ENCODE measurements at places on chromosomes 12 and 14.

DNA sequence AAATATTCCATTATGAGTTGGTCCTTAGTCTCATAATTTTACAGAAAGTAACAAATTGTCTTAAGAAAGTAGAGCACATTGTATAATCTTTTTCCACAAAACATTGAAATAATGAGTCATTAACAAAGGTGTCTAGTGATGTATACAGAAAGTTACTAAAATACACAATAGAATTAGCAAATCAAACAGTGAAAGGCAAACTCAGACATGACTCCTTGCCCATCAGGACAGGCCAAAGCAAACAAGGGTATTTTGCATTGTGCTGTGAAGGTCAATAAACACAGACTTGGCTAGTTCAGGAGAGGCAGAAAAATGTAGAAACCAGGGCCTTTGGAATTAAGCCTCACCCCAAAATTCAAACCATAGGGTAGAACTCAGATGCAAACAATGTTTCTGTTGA lies 37.3 kb downstream of the SIX4 start:
- no peak for DNase-seq

- peak; percentile 15 for DNase-seq
Measured at GRCh38 chr12:116200812-116201211, 76.7 kb downstream of the MED13L start.

GRCh38 chr12:132579744-132580143 lies 30.6 kb downstream of the LRCOL1 start:
- DNase-seq, result no peak

DNA sequence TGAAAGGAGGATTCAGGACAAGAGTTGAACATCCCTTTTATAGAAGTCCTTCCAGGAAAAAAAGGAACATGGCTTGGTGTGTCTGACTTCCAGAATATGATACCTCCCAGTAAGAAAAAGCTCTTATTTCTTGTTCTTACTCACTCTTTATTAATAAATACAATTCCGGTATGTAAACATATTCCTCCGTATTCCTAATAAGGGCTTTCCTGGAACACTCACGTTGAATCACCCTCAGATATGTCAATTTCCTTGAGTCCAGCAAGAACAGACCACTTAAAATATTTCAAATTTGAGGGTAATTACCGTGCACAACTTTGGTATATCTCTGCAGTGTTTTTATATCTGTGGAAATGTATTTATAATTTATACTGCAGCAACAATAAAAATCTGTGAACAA lies 385.6 kb downstream of the SYT1 start:
- DNase-seq, result no peak

- DNase-seq, result no peak
Measured at GRCh38 chr12:79141776-79142175, 277.2 kb downstream of the SYT1 start.

DNA sequence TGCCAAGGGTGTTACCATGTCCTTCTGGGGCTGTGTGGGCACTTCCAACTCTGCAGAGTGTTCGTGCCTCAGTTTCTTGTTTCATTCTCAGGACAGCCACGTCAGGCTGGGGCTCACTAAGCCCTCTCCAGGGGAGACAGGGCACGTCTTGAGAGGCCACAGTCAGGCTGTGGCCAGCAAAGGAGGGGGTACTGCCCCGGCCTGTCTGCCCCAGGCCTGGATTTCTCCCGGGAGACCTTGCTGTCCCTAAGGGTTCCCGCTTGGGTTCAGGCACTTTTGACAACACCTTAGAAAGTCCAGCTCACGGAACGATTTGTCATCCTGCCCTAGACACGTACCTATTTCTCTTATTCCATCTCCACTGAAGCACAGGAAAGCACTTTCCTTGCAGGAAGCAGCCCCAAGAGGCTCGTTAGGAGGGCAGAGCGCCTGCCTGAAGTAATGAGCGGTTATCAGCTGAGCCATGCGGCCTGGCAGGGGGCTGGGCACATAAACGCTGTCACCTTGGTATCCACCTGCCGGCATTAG lies 290.4 kb upstream of the RTL1 start:
- no peak for DNase-seq

DNA sequence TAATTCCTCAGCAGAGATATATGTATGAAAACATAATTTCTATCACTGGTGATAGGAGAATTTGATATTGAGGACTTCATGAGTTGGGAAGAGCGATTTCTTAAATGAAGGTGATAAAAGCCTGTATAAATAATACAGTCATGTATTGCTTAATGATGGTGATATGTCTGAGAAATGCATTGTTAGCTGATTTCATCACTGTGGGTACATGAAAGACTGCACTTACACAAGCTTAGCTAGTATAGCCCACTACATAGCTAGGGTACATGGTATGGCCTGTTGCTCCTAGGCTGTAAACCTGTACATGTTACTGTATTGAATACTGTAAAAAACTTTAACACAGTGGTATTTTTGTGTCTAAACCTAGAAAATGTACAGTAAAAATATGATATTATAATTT lies 63.4 kb downstream of the ANO4 start:
- DNase-seq, result no peak

DNA sequence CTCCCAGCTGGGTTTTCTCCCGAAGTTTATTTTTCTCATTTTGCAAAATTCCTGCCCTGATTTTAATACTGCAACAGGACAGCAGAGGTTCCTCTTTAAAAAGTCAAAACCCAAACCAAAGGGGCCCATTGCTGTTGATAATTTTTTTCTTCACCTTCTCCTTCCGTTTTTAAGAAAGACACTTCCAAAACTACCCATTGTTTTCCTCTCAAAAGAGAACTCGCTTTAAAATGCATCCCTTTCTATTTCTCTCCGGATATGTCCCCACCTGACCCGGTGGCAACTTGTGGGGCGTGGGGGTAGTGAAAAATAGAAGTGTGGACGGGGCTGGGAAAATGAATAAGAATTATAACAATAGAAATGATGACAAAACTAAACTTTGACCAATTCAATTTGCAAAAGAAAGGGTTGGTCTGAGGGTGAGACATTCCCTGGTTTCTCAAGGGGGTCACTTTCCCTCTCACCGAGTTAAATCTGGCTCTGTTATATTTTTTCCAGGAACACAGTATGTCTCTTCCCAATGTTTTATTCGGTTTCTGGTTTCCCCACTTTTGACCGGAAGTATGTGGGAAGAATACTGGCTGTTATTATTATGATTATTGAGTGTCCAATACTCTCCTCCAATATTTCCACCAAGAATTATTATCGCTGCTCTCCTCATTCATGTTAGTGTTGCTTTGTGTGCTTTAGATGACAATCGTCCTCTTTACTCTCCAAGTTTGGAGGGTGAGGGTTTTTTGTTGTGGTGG lies 4.1 kb upstream of the TBX5 start:
- no peak for DNase-seq

- DNase-seq, result peak; percentile 80
Measured at GRCh38 chr12:54368709-54369596, 4.7 kb upstream of the GPR84 start.

GRCh38 chr12:77064896-77065360 lies 441 bp downstream of the E2F7 start:
- no peak for DNase-seq

GRCh38 chr12:74586251-74586650 lies 48.6 kb downstream of the ATXN7L3B start:
- no peak for DNase-seq

GRCh38 chr12:54207539-54208294 lies 18.9 kb upstream of the SMUG1 start:
- peak; percentile 55 for DNase-seq

DNA sequence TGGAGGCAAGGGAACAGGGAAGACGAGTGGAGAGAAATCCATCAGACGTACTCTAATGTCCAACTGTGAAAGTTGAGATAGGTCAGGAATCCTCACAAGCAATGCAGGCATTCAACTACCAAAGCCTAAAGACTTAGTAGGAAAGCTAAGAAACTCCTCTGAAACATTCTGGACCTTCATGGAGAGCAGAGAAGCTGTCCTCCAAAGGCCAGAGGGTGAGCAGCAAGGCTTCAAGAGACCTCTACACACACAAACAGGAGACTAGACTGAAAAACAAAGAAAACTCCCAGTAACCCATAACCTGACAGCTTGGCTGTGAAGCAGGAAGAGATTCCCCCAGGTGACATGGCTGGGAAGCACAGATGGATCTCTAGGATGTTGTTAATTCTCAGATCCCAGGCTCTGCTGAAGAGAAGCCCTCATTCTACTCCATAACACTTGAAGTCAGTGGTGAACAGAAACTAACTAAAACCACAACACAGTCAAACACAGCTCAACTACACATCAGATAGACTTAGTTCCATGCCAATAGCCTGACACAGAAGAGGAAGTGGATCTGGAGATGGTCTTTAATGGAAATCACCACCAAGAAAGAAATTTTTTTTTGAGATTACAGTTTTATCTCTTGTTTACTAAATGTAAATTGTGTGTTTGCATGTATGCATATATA lies 23.2 kb upstream of the LYZ start:
- no peak for DNase-seq

DNA sequence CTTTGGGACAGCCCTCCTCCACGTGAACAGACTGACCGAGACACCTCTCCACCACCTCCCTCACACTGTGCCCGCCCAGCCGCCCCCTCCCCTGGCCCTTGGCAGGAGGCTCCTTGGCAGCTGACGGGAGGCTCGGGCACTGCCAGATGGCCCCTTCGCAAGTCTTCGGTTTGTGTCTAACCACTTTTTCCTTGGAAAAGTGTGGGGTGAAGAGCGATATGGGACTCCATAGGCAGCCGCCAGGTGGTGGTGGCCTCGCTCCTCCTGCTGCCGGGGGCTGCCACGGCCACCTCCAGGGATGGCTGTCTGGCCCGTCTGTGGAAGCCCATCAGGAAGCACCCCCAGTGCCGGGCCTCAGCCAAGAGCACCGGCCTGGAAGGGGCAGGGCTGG lies 58.7 kb downstream of the LRCOL1 start:
- DNase-seq, result no peak

GRCh38 chr12:27063250-27063851 lies 19.0 kb downstream of the C12orf71 start:
- no peak for DNase-seq

- DNase-seq, result no peak
Measured at GRCh38 chr12:112190231-112191025, 65.1 kb downstream of the TRAFD1 start.

- DNase-seq, result peak; percentile 54
Measured at GRCh38 chr12:110501399-110501751, 536 bp downstream of the VPS29 start.

GRCh38 chr12:19801941-19802340 lies 362.6 kb downstream of the AEBP2 start:
- DNase-seq, result peak; percentile 80

- DNase-seq, result no peak
Measured at GRCh38 chr12:53244337-53244736, 12.3 kb upstream of the RARG start.

GRCh38 chr12:20213723-20214625 lies 154.4 kb upstream of the PDE3A start:
- no peak for DNase-seq

DNA sequence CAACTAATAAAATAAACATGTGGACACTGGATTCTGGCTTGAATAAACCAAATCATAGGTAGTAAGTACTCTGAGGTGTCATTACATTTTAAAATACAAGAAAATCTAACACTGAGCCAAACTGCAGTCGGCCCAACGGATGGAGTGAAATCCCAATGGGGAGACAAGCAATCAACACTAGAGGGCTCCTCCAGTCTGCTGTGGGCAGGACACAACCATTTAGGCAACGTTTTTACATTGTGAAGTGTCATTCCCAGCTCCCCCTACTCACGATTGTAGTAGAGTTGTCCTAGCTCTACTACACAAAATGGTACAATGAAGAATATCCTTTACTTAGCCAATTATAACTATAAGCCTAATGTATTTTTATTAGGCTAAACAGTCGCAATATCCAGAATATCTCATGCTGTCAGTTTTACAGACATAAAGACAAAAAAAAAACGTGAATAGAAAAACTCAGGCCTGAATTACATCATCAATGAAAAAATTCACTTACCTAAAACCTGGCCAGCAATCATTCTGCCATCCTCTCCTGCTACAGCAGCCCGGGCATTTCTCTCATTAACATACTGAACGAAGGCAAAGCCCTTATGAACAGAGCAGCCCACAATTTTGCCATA lies 35.7 kb downstream of the HNRNPC start:
- no peak for DNase-seq

DNA sequence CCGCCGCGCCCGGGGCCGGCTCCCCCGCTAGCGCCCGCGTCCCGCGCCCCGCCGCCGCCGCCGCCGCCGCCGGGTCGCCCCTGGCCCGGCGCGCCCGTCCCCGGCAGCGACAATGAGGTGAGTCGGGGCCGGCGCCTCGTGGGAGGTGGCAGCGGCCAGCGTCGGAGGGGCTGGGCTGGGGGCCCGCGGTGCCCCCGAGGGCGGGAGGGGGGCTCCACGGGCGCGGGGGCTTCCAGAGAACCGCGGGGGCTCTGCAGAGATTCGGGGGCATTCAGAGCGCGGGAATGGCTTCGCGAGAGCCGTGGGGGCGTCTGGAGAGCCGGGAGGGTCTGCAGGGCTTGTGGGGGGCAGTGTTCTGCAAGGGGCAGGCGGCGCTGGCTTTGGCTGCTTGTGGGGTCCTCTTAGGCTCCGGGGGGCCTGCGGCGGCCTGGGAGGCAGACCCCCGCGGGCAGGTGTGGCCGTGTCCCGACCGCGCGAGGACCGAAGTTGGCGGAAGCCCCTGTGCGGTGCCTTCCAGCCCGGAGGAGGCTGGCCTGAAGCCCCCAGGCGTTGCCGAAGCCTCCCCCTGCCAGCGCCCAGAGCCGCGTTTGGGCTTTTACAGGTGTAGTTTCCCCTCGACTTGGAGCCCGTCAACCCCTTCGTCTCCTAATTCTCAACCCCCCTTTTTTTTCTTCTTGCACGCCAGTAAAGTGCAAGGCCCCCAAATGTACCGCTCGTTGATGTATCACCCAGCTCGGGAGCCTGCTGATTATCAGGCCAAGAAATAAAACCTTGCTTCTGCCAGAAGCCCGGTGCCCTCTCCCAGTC lies 93.1 kb upstream of the EVL start:
- DNase-seq, result no peak

DNA sequence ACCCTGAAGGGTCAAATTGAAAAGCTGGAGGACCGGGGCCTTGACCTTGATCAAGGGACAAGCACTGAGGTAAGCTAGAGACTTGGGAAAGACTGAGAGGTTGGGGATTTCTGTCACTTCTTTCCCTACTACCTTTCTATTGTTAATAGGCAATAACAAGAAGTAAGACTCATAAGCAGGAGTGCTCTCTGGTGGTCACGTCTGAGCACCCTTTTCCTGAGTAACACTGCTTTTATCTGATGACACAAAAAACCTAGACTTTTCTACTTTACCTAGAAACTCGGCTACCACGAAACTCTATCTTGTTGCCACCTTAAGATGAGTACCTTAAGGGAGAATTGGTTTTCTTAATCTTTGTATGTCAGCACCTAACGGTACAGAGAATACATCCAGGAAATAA lies 35.5 kb upstream of the PPFIBP1 start:
- DNase-seq, result no peak
